Activated CD4-positive, alpha-beta T cell treated with anti-CD3 and anti-CD28 coated beads for 48 hours (primary cell): ENCODE measurements at places on chromosomes 3 and 15.

DNA sequence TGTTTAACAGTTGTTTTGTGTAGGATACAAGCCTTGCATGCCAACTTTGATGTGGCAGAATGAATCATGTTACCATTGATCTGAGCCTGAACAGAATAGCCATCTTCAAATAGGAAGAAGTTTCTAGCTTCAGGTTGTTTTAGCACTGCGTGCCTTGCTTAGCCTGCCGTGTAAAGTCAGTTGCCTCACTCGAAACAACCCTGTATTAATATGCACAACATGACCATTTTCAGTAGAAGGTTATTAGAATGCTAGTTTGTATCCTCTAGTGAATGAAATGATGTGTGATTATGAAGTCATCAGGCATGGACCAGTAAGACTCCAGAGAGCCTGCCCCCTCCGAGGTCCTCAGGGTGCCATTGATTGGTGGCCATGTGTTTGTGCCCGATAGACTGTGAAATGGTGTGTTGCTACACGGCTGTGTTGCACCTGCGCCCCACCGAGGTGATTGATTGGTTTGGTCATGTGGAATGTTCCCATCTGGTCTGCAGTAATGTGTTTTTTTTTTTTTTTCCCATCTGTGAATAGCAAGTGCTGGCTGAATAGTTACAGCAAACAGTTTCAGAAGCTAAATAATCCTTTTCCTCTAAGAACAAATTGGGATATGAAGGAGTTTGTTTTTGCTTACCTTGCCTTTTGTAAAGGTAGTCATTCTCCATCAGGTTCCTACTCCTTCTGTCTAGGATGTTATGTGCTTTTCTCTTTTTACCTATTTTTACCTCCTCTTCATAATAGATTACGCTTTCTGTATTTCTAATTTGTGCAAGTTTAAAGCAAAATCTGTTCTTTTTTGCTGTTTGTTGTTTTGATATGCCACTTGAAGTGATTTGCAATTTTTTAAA is 214.9 kb downstream of the TCF12 start:
- peak; percentile 5 for DNase-seq

DNA sequence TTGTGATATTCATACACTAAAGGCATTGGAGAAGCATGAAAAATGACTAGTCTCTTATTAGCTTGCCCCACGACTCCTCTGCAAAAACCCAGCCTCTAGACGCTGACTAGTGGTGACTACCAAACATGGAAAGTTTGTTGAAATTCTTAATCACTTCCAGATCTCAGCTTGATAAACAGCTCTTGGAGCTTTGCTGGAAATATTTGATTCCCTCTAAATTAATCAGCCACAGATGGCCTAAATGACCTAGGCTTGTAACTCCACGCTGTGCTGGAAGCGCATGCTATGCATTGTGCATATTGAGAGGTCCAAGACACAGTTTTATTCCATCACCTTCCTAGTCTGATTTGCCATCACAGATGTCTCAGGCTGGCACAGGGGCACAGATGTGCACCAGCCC is 244.7 kb upstream of the ST8SIA2 start:
- DNase-seq: no peak

DNA sequence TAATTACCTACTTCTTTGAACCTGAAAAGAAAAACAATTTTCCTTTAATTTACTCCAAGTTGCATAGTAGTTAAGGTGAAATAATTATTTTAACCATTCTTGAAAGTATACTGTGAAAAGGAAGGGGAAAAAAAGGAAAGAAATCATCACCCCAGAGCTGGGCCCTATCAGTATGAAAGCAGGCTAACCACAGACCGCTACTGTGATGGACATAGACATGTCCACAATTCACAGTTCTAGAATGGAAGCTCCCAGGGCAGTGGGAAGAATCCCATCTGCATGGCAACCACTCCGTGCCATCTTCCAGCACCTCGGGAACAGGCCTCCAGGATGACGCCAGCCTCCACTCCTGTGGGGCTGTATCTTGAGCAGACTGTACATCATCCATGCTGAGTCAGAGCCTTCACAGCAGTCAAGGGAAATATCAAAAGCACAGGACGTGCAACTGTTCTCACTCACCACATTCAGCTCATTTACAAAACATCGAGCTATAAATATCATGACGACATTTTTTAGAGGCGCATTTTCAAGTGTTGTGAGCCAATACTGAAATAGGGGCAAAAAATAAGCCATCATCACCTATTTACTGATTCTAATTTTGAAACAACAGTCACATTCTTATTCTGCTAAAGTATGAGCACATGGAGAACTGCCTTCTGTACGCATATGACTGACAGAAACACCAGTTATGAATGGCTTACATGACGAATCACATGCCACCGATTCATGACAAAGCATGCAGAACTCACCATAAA is 119.7 kb downstream of the SNRK start:
- DNase-seq: no peak

GRCh38 chr3:183959214-183959613 is 58.5 kb downstream of the ABCC5 start:
- no peak for DNase-seq

- DNase-seq: no peak
Observed at GRCh38 chr3:183794452-183794851, 30.9 kb downstream of the MAP6D1 start.

DNA sequence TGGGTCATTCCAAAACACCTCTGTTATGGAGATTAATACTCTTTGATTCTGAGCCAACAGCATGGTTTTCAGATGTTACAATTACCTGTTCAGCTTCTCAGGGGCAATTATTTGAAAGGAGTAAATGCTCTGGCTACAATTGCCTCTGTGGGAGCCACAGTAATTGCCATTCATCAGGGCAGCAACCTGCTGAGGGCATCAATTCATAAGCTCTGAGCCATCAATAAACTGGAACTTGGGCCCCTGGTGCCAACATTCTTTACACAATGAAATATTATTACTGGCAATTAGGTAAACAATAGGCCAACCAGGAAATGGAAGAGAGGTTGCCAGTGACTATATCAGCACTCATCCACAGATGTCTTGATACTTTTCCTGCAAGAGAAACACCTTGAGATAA is 660.8 kb downstream of the MECOM start:
- no peak for DNase-seq

- DNase-seq: no peak
Observed at GRCh38 chr3:177104299-177104992, 92.8 kb downstream of the TBL1XR1 start.

- no peak for DNase-seq
Observed at GRCh38 chr3:4771243-4771642, 208.0 kb upstream of the BHLHE40 start.

DNA sequence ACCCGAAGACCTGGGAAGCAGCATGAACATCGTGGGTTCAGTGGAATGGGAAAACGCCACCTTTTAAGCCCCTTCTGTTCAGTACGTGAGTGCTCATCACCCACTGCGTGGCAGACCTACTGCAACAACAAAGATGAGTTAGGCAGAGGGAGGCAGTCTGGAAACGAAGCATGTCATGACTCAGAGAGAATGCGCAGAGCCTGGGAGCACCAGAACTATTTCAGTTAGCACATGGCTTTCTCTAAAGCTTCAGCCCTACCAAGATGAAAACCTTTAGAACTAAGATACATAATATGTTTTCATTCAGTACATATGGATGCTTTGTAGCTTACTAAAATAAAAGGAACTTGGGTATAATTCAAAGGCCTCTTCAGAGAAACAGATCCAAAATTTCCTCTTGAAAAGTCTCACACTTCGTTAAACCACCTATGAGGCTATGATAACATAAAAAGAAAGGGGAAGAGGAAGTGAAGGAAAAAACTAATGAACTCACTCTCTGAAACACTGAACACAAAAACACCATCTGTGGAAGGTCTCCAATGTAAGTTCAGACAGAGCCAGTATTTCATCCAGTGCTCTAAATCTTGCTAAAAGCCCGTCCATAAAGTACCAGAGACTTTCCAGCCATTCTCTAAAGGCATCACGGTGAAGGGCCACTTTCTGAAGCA is 140.1 kb downstream of the OCA2 start:
- no peak for DNase-seq

DNA sequence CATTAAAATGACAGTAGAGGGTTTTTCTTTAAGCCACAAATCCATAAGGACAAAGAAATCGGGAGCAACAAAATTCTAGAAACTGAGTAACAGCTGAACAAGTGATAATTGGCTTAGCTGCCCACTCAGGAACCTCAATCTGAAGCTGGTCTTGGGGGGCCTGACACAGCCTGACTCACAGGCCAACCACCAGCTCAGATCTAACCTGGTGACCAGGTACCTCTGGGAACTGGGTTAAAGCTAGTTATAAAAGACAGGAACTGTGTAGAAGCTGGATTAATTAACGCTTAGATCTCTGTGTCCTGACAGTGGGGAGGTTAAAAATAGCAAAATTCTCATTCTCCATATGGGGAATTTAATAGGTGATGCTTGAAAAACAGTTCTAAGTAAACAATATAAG is 161.9 kb downstream of the PLCL2 start:
- DNase-seq: no peak

DNA sequence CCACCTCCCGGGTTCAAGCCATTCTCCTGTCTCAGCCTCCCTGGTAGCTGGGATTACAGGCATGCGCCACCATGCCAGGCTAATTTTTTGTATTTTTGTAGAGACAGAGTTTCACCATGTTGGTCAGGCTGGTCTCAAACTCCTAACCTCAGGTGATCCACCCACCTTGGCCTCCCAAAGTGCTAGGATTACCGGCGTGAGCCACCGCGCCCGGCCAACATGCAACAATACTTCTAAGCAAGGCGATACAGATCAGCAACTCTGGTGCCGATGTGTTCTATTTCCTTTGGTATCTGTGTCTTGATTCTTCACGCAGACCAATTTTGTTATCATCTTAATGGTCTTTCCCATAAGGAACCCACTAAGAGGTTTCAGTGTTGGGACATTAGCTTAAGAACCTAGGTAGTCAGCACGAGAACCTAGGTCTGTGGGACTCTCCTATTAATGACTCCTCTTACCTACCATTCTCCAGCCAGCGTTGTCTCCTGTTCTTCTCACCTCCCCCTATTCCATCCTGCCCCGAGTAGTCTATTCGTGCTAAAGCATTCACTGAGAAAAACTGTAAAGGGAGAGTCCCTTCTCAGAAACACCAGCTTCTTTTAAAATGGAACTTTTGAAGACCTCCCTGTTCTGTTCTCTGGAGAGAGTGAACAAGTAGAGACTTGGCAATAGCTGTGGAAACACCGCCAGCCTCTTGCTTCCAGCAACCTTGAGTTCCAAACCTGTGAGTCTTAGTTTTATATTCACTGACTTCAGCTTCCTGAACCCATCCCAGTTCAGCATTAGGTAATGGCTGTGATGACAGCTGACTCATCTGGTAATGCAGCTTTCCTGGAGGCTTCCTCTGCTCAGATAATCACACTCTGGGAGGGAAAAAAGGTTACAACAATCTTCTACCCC is 61.2 kb downstream of the TSC22D2 start:
- no peak for DNase-seq

DNA sequence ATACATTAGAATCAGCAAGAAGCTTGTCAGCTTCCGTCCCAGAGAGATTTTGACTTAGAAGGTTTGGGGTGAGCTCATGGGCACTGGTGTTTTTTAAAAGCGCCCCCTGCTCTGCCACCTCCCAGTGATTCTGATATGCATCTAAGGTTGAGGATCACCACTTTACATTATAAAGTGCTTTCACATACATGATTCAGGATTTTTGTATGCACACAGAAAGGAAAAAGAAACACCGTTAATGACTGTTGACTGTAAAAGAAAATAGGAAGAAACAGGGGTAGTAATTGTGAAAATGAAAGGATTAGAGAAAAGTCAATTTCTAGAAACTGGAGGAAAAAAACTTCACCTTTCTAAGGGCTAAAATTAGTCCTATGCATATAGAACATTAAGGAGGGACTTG is 104.9 kb upstream of the ZBED2 start:
- peak; percentile 24 for DNase-seq

GRCh38 chr3:114953800-114954199 is 193.3 kb downstream of the ZBTB20 start:
- DNase-seq: no peak

DNA sequence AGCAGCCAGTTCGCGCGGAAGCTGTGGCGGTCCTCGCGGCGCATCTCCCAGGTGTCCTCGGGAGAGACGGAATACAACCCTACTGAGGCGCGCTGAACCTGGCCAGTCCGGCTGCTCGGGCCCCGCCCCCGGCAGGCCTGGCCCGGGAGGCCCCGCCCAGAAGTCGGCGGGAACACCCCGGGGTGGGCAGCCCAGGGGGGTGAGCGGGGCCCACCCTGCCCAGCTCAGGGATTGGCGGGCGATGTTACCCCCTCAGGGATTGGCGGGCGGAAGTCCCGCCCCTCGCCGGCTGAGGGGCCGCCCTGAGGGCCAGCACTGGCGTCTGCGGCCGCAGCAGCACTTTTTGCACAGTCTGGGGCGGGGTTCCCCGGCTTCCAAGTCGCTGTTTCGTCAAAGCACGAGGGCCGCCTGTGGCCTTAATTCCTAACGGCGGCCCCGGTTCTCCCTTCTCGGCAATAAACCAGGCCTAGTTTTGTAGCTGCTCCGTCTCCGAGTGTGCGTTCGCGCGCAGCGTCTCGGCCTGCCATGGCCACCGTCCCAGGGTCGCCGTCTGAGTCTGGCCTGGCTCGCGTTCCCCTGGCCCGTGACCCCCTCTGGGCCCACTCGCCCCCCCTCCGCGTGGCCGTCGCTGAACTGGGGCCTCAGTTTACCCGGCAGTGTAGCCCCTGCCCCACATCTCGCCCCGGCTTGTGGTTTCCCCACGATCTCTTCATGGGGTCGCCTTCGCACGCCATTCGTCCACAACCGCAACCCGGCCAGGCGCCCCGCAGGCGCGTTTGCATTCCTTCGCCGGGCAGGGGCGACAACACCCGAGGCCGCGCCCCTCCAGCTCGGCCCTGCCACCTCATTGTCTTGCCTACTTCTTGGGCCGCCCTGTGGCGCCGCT is 30.0 kb downstream of the NBEAL2 start:
- peak; percentile 79 for DNase-seq

GRCh38 chr3:172268425-172268824 is 179.8 kb downstream of the GHSR start:
- no peak for DNase-seq

- DNase-seq: no peak
Observed at GRCh38 chr3:171904829-171905228, 61.7 kb downstream of the TMEM212 start.

GRCh38 chr15:24976932-24977331 is 22.1 kb downstream of the SNRPN start:
- DNase-seq: no peak

- DNase-seq: peak; percentile 26
Observed at GRCh38 chr15:91472316-91472756, 372.3 kb downstream of the SV2B start.

DNA sequence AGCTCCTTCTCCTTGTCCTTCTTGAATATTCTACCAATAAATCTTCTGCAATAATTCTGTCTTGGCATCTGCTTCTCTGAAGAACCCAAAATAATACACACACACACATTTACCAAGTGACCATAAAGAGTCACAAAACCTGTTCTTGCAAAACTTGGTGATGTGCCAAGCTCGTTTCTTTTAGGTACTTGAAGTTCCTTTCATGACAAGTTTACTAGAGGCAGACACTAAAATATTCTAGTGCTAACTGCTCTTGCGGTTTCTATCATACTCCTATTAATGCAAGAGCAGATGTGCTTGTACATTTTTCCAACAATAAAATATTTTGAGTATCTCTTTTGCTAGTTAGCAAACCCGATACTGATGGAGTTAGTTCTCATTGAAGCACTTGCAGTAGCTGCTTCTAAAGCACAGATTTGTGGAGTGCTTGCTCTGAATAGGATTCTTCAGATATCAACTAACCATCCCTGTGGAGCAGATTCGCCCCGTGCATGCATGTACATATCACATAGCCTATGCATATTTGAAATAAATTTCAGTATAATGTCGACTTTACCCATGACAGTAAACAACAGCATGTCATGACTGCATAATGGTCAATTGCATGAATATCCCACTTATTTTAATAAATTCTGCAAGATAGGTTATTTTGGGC is 23.2 kb downstream of the HHLA2 start:
- DNase-seq: no peak

GRCh38 chr3:47571391-47572175 is 7.1 kb downstream of the CSPG5 start:
- DNase-seq: no peak
